ENCODE measurements at places on chromosomes 7 and 10.

DNA sequence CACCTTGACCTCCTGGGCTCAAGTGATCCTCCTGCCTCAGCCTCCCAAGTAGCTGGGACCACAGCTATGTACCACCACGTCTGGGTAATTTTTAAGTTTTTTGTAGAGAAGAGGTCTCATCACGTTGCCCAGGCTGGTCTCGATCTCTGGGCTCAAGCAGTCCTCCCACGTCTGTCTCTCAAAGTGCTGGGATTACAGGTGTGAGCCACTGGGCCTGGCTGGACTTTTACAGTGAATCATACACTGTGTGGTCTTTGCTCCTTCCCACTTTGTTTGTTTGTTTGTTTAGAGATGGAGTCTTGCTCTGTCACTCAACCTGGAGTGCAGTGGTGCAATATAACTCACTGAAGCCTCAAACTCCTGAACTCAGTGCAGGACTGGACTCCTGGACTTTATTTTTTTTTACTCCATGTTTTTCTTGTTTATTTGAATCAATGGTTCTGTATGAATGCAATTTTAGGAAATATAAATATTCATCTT lies 12.5 kb downstream of the PPIA start:
- no peak for DNase-seq

- no peak for DNase-seq
Observed at GRCh38 chr10:102872163-102872562, 2.9 kb downstream of the AS3MT start.

- DNase-seq = no peak
Observed at GRCh38 chr10:3538656-3539531, 246.1 kb downstream of the KLF6 start.

DNA sequence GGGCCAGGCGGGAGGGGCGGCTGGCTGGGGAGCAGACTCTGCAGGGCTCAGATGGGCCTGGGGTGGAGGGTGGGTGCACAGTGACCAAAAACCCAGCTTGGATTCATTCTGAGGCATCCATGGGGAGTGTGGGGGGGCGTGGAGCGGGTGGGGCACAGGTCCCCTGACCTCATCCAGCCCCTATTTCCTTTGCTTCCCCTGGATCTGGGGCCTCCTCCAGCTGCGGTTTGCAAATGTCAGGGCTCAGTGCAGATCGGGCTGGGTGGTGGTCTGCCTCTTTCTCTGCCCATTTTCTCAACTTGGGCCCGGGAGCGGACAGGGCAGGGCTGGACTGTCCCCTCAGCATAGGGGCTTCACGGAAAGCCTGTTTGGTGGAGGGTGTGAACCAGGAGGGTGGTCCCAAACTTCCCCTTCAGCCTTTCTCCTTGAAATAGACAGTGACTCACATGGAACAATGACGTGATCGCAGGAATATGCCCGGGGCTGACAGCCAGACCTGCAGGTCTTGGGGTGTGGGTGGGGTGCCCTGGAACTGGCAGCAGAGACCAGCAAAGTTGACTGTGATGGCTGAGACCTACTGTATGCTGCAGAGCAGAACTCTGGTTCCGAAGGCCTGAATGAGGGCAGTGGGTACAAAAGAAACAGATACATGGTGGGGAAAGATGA lies 72.9 kb upstream of the PODXL start:
- no peak for DNase-seq

DNA sequence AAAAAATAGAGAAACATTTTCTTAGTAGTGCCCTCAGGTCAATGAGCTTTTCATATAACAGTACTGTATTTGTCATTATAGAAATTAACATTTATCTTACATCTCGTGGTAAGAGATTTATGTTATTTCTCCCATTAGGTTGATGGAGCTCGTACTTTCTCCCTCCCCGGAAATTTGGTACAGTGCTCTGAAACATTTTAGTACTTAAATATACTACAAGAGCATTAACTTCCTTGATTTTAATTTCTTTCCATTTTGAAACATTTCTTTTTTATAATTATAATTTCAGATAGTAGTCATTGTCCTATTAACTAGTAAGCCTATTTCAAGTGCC lies 205.4 kb downstream of the MBL2 start:
- no peak for DNase-seq

- peak; percentile 63 for DNase-seq
Observed at GRCh38 chr7:142854372-142855113, at the start of gene EPHB6. Gene EPHB6 (plus strand): TSS chr7:142855076. CDS start chr7:142863228, 8,152 bp downstream.

GRCh38 chr7:110337646-110338045 lies 753.3 kb upstream of the LRRN3 start:
- DNase-seq = no peak

- no peak for DNase-seq
Observed at GRCh38 chr7:42380401-42380800, 143.4 kb upstream of the GLI3 start.

GRCh38 chr10:124985162-124985561 lies 43.2 kb downstream of the ZRANB1 start:
- DNase-seq = no peak

DNA sequence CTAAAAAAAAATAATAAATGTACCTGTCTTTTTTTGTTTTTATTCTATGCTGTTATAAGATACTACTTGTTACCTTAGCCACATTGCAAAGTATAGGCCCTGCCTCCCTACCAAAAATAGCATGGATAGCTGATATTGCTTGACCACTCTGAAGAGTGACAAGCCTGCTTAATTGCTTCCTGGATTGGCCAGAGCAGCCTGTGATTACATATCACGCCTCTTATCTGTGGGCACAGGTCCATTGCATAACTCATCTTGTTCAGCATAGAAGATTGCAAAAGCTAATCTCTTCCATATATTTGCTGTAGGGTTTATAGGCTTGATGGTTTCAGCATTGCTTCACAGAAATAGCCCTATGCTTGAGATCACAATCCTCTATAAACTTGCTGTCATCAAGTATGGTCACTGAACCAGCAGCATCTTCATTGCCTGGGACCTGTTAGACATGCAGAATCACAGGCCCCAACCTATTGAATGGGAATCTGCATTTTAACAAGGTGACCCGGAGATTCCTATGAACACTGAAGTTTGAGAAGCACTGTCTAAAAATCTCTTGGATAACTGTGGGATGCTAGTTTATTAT lies 280.8 kb upstream of the CDC14C start:
- DNase-seq = no peak

- no peak for DNase-seq
Observed at GRCh38 chr10:58044072-58044471, 223.6 kb downstream of the IPMK start.

DNA sequence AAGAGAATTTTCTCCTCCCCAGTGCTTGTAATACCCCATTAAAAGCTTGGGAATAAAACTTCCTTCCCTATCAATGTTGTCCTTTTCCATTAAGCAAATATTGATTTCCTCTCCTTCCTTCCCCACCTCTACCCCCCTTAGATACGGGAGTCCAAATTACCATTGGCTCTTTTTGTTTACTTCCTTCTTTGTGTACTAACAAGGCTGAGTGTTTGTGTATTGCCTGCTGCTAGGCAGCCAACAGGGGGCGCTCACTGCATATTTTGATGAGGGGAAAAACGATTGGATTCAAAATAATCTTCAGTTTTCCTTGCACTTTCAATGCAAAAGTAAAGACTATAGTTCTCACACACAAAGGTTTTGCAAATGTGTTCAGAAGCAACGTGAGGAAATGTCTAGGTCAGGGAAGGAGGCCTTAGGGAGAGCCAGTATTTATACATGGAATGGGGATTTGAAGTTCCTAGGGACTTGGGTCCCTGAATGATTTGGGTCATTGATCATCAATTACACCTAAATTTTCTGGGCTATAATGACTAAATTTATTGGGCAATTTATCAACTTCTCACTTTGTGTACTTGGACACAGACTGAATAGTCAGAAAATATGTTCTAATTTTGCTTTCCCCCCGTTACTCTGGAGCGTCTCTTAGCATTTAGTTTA lies 23.6 kb upstream of the VPS41 start:
- no peak for DNase-seq

GRCh38 chr7:45099891-45100760 lies 11.4 kb upstream of the NACAD start:
- no peak for DNase-seq

DNA sequence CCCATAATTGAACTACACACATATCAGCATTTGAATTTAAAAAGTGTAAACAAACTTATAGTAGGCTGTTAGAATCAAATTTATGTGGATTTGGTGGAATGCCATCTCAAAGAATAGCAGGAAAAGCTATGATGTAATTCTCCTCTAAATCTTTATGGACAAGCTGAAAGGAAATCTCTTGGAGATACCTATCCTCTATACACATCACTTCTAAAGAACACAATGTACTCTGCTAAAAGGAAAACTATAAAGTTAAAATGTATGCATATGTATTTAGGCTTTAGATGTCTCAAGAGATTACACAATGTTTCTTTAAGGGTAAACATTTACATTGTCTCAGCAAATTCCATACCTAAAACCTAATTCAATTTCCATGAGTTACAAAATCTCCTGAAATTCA lies 323.3 kb downstream of the CRPPA start:
- no peak for DNase-seq

DNA sequence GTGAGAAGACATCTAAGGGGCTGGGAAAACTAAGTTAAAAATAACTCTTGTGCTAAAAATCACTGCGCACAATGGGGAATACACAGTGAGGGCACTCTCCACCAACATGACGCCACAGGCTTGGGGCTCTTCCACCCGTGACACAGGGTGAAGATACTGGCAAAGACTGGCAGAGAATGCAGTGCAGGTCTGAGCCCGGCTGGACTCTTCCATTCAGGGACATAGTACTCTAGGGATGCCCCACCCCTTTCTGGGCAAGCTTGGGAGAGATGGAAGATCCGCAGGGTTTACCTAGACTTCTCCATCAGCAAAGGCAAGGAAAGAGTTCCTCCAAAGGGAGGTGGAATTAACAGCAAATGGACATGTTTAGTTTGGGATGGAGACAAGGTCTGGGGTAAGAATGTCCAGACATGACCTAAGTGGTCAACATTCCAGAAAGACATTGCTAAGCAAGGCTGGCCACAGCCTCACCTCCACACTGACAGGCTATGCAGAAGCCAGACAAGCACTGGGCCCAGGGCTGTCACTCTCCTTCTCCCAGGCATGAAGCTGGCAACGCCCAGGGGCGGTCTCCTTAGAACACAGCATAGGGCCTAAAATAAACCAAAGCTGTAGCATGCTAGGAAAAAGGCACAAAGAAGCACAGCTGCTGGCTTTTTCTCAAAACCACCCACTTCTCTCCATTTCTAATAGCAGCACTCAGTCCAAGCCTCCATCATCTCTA lies 28.1 kb downstream of the XPNPEP1 start:
- DNase-seq = no peak

GRCh38 chr10:110279407-110279986 lies 25.2 kb downstream of the SMNDC1 start:
- DNase-seq = peak; percentile 54

DNA sequence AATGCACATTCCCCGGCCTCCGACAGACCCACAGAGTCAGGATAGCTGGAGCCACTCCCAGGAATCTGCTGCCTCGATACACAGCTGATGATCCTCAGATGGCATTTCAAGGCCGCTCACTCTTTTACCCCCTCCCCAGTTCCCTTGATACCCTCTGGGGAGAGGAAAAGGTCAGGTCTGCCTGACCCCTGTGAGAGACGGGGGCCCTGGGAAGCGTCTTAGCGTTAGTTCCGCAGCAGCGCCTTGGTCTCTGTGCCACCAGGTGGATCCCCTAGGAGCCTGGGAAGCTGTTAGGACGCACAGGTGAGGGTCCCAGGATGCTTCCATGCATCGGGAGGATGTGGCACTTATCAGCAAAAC lies 420.5 kb upstream of the FOXK1 start:
- no peak for DNase-seq

GRCh38 chr7:36305648-36306047 lies 84.0 kb upstream of the ANLN start:
- DNase-seq = no peak

DNA sequence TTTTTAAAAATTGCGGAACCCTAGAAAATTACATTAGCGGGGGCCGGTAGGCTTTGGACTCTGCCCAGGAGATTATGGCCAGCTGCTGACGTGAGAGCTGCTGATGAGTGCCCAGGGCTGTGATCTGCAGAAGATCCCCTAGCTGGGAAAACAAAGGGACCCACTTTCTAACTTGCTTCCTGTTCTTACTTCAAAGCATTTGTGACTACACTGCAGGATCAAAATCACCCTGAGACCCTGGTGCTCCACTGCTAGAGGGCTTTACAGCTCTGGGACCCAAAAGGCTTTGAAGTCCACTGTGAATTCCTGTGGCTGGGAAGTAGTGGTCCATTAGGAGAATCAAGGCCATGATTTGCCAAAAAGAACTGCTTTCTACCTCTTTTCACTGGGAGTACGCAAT lies 499.4 kb upstream of the AKR1E2 start:
- DNase-seq = no peak

GRCh38 chr7:41428381-41428780 lies 274.5 kb downstream of the INHBA start:
- DNase-seq = no peak

- no peak for DNase-seq
Observed at GRCh38 chr7:134031835-134032617, 95.1 kb upstream of the LRGUK start.

DNA sequence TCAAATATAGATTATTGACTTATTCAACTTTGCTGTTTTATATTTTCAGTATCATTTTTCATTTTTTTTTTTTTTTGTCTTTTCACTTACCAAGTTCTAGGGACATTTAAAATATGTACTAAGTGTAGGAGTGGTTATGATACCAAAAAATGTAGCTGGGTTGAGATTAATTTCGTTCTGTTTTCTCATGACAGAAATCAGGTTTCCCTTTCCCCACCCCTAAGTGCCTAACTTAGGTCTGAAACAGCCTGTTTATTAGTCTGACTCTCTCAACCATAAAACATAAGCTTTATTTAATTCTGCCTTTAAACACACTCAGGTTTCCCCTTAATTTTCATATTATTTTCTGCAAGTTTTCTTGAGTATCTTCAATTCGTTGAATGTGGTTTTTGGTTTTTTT lies 22.1 kb downstream of the TMEM106B start:
- DNase-seq = no peak

DNA sequence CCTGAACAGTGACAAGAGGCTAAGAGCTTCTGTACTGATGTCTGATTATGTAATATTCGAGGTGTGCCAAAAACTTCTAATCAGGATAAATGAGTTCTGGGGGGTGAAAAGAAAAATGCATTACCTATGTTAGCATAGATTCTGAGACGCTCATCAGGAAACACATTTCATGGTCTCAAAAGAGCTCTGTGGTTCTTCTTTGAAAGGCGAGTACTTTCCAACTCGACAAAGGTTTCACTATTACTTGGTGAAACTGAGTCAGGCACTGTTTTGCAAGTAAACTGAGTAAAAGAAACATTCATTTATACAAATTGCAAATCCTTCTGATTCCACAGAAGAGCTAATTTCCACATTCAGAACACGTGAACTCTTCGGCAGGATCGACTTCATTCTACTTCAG lies 523.2 kb downstream of the GATA3 start:
- no peak for DNase-seq
